ENCODE measurements at places on chromosomes 7 and 10.

DNA sequence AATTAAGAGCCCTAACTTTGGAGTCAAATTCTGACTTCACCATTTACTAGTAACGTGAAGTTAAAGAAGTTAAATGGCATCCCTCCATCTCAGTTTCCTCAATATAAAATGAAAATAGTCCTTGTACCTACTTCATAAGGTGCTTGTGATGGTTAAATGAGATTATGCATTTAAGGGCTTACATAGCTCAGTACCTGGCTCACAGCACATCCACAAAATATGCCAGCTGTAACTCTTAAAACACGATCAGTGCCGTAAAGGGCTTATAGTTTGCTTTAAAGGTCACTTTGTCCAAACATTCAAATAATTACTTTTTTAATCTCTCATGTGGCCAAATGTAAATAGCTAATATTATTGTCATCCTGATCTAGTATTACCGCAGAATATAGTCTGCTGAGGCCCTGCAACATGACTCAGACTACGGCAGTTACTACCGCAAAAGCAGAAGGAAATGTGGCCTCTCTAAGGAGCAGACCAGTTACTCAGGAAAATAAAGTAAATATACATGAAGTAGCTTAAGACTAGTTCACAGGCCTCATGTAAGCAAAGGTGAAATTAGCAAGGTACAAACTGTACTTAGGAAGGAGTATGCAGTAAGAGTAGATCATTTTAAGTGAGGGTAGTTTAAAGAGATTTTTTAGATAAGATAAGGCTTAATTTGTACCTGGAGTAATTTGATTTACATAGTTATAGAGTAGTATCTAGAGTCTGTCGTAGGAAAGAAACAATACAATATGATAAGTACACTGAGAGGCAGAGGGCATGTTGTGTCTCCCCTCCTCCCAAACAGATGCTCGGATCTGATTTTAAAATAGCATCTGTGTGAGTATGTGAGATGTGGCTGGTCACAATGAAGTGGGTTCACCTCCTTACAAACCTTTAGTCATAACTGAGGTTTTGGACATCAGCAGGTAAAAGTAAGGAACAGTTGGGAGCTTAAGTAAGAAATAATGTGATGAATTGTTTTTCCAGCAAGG lies 13.1 kb downstream of the CASP2 start:
- DNase-seq = no peak

DNA sequence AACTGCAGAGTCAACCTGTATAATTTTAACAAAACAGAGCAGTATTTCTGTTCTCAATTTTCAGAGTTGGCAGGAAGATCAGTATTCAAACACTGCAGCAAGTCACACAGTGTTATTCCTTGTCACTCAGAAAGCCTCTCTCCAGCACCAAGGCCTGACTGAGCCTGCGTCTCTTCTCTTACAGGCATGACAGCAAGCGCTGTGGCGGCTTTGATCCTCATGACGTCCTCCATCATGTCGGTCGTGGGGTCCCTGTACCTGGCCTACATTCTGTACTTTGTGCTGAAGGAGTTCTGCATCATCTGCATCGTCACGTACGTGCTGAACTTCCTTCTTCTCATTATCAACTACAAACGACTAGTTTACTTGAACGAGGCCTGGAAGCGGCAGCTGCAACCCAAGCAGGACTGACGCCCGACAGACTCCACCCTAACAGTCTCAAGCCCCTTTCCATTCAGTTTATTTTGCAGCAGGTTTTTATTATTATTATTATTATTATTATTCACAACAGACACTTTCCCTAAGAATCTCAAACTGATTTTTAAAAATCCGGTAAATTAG lies 28.0 kb downstream of the GUSB start:
- DNase-seq = no peak

DNA sequence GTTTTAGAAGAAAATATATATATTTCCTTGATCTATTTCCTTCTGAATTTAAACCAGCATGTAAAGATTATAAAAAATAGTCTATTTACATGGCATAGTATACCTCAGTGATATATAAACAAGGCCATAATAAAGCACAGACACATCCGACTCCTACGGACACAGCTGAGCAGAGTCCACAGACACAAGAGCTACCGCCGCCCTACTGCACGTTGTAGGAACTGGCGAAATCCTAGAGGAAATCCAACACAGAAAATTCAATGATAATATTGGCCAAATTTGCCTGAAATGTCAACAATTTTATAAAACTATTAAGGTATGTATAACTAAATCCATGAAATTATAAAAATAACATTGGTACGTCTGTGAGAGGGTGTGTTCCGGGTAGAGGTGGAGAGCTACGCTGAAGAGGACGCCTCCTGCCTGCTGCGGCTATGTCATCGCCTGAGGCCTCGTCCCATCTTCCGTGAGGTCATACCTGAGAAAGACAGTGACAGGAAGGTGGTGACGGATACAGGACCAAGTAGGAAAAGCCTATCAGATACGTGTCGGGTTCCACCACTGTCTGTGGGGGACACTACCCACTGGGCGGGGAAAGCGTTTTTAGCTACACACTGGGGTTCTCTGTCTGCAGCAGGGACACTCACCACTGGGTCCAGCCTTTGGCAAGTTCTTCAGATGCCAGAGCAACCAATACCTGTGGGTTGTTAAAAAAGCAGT lies 29.3 kb upstream of the NCAPG2 start:
- DNase-seq = no peak

DNA sequence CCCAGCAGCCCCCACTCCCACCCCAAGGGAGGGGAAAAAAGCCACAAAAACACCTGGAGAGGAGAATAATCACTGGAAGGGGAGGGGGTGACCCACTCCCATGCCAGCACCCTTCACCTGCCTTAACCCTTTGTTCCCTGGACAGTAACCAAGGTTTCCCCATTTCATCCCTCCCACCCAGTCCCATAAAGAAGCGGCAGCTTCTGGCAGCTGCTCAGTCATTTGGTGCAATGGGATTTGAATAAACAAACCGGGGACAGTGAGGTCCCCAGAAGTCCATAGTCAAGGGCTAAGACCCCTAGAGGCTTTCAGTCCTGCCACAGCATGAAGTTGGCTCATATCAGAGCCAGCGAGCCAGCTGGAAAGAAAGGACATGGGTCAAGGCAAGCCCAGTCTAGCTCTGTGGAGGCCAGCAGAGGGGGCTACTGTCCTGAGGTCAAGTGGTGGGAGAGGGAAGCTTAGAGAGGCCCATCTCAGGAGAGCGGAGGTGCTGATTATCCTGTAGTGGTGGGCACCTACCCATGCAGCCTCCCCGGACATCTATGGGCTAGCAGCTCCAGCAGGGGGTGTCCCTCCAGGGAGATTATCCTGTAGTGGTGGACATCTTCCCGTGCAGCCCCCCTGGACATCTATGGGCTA lies 58.9 kb upstream of the LBX1 start:
- no peak for DNase-seq

DNA sequence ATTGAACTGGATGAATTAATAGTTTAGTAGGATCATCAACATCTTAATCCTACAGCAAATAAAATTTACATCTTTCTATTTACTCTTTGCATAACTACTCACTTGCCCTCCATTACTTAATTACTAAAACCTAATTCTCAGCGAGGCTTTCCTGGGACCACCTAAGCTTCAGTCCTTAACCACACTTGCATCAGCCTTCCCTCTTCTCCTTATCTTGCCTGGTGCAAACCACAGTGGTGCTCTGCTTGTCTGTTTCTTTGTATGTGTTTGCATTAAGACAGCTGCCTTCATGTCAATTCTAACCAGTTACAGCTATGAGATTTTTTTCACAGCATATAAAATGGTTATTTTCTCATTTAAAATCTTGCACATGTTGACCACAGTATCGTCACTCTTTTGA lies 72.6 kb upstream of the ZNF92 start:
- DNase-seq = no peak

GRCh38 chr10:80344912-80345311 lies 11.6 kb downstream of the DYDC1 start:
- DNase-seq = no peak

DNA sequence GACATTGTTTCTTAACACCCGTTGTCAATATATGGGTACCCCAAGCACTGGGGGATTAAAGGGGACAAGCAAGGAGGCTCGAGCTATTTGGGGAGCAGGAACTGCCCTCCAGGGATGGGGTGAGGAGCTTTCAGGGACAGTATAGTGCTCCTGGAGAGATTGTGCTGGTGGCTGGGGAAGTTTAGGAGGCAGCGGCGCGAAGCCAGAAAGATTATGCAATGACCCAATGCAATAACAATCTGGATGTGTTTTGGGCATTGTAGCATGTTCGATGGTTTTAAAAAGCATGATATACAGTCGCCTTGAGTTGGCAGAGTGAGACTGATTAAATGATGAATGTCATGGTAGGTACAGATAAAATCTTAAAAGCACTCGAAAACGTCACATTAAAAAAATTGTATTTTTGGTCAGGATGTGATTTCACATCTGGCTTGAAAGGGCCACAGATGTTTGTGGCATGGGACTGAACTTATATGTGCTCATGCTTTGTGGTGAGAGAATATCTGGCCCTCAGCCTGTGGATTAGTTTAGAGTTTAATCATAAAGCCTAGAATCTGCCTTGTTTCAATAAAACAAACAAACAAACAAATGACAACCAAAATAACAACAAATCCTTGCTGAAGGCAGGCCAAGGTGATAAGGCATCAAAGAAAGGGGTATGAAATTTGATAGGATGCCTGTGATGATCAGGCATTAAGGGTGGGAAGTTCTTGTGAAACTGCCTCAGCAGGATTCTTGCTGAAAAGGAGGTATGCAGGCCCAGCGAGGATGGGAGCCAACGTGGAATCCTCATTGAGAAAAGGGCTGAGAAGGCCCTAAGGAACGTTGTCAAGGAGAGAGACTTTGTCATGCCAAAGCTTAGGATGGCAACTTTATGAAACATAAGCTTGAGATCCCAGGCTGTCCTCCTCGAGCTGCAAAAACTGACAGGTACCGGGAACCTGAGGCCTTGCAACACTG lies 417.1 kb upstream of the KLF6 start:
- DNase-seq = no peak

DNA sequence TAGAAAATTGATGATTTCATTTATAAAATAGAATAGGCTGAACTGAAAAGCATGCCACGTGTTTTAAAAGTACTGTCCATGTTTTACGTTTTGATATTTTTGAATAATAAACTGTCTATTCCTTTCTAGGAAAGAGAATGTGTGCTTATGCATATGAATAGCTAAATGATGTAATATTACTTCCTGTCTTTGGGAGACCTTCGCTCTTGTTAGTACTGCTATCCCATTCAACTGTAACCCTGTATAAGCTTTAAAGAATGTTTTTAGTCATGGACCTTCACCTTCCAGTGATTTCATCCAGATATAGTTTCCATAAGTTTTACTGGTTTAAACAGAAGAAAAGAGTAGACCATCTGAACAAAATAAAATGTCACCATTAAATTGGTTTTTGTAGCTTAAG lies 274.4 kb upstream of the SEMA3A start:
- DNase-seq = no peak

DNA sequence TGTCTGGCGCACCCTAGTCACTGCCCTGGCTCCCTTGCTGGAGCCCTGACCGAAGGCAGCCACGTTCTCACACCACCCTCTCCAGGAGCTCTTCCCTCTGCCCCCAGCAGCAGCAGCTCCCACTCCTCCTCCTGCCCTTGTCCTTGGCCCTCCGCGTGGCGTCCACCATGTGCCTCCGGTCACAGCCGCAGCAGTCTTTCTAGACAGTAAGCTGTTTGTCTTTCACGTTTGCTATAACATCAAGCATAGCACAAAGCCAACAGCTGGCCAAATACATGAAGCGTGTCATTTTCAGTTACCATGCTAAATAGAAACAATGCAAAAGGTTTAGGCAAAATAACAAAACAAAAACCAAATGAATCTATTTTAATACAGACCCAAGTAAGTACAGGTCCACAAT lies 3.3 kb downstream of the PITRM1 start:
- no peak for DNase-seq

- DNase-seq = no peak
These were observed 216.3 kb downstream of the LRMDA start for GRCh38 chr10:75647675-75648074.

DNA sequence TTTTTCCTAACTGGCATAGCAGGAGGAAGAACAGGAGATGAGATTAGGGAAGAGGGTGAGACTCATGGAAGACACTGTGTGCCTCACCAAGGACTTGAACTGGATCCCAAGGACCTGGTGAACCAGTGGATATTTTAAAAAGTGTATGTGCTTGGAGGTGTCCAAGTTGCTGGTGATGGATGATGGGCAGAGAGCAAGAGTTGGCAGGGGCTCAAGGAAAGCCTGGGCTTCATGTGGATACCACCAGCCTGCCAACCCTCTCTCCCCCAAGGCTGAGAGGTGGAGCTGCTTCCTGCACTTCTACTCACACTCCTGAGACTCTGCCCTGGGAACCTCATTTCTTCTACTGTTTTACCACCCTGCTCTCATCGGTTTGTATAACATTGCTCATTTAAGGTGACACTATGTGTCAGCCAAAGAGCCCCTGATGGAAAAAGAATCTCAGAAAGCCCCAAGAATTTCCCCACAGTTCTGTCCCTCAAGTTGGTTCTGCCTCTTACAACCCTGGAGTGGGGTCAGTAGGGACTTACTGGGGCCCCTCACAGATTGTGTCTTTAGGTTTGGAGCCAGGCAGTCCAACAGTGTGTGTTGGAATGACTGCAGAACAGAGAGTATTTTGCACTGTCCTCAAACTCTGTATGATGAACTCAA lies 56.2 kb upstream of the PDCD4 start:
- DNase-seq = no peak

DNA sequence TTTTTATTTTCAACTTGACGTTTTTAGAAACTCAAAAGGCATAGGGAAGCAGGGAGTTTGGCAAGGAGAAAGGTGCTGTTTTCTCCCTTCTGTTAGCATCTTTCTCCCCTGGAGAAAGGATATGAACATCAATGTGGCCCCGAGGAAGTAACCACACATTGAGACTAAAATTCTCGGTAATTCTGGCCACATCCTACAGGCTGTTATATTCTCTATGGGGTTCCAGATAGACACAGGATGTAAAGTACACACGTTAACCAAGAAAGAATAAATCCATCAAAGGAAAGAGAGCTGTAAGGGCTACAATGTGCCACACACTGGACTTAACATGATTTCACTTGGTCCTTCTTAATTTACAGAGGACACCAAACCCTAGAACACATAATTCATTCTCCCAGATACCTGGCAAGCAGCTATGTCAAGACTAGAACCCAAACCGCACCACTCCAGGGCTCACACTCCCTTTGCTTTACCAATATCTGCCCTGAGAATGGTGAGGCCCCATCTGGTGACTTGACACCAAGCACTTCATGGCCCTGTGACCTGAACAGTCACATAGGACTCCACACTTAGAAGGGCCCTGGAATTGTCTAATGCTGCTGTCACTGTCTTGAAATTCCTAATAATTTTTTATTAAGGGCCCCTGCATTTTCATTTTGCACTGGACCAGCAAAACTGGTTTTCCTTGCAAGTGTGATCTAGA lies 73.9 kb downstream of the PRLHR start:
- no peak for DNase-seq

GRCh38 chr7:79182283-79182682 lies 271.2 kb downstream of the MAGI2 start:
- no peak for DNase-seq

- DNase-seq = peak; percentile 46
These were observed 5.5 kb downstream of the SKIDA1 start for GRCh38 chr10:21519941-21520436.

- peak; percentile 24 for DNase-seq
These were observed 16.0 kb upstream of the PPIF start for GRCh38 chr10:79331226-79331625.

GRCh38 chr10:124917428-124918190 lies 24.3 kb upstream of the ZRANB1 start:
- DNase-seq = peak; percentile 41

GRCh38 chr7:97697396-97697795 lies 34.5 kb upstream of the TAC1 start:
- DNase-seq = no peak

GRCh38 chr10:98858525-98858924 lies 377.1 kb downstream of the HPSE2 start:
- no peak for DNase-seq
